ENCODE measurements at places on chromosomes 4 and X.

DNA sequence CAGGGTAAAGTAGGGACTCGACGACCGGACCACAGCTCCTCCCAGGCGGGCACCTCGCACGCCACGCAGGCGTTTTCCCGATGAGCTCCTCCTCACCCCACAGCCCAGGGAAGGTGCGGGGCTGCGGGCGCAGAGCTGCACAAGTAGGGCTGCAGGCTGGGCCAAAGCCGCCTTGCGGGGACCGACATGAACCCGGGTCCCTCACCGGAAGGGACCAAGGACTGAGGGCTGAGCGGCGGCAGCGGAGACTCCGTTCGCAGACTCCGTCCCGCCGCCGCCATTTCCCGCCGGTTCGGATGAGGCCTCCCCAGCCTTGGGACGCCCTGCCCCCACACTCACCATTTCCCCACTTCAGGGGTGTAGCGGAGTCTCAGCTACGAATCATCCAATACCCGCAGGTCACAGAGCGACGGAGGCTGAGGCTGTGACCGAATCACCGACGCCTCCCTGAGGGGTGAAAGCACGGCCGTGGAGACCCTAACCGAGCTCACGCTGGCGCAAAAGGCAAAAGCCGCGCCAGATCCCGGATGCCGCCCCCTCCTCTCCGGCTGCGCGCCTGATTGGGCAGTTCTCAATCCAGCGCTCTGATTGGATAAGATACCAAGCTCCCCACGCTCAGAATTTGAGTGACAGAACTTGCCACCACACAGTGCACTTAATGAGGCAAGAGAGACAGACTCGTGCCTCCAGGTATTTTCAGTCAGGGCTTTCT is at the start of gene ZNF732:
Gene ZNF732, minus strand, starts transcription at position 506 of the 712 bp plus-strand sequence. Its CDS starts 164 bp downstream, at position 342.
- DNase-seq, result no peak

DNA sequence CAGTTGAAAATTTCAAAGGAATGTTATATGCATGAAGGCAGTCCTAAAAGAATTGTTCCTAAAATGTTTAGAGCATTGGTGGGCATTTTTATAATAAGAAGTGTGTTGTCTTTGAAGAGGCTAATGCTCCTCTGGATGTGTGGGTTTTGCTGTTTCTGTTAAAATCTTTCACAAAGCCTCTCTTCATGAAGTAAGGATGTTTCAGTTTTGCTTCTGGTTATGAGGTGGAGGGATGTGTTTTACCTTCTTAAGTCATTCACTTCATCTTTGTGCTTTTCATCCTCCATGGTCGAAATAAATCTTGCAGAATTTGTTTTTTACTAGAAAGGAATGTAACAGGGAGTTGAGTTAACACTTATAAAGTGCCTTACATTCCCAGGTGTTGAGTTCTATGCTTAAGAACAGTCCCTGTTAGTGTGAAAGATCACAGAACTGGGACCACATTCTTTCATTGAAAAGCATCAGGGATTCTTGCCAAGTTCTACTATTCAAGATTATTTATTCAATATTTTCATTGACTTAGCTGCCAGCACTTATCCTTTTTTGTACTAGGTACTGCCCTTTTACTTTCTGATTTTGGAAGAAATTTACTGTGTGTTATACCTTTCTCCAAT is 21.1 kb downstream of the FHIP1A start:
- DNase-seq, result no peak

DNA sequence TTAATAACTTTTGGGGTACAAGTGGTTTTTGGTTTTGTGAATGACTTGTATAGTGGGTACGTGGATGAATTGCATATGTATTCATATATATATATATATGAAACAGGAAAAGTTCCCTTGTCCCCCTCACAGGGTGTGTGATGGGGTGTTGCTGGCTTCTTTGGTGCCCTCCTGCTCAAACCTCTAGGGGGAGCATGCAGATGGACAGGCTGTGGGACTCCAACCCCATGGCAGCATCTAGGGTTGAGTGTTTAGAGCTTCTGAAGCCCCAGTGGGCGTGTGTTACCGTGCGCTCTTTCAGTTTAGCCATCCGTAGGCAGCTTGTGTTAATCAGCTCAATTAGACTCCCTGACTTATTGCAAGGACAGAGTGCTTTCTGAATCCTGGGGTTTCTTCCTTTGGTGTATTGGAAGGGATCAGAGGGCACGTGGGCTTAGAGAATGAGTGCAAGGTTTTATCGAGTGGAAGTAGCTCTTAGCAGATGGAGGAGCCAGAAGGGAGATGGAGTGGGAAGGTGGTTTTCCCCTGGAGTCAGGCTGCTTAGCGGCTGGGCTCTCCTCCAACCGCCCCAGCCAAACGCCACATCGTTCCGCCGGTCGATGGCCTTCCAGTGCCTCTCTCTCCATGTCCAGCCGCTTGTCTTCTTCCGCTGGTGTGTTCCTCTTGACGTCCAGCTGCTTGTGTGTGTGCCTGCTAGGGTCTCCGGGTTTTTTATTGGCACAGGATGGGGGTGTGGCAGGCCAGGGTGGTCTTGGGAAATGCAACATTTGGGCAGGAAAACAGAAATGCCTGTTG is 674.4 kb upstream of the LCORL start:
- DNase-seq, result no peak

DNA sequence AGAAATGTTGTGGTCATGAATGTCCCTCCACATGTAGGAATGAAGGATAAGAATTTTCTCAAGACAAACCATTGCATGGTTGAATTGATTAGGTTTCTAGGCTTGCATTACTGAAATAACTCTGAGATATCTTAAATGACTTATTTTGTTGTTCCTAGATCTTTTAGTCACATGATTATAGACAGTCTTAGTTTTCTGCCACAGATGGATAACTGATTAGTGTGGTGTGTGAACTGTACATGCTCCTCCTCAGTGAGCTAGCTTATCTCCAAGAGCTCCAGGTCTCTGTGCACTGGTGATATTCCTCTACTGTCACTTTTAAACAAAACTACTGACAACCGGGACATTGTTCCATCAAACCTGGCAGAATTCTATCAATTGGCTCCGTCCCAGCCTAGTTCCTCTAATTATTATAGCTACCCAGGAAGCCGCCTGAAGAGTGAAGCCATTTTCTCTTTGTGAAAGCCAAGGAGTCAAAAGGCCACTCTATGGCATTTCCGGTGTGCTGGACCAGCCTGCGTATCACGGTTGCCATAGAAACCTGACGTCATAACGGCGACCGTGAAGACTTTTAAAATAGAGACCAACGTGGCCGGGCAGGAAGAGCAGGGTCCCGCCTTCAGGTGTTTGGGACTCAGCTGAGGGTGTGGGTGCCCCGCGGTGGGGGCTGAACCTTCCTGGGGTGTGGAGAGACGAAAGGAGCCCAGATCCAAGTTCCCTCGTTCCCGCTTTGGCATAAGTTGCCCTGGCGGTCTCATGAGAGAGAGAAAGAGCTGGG is 28.1 kb downstream of the BEX3 start:
- no peak for DNase-seq

DNA sequence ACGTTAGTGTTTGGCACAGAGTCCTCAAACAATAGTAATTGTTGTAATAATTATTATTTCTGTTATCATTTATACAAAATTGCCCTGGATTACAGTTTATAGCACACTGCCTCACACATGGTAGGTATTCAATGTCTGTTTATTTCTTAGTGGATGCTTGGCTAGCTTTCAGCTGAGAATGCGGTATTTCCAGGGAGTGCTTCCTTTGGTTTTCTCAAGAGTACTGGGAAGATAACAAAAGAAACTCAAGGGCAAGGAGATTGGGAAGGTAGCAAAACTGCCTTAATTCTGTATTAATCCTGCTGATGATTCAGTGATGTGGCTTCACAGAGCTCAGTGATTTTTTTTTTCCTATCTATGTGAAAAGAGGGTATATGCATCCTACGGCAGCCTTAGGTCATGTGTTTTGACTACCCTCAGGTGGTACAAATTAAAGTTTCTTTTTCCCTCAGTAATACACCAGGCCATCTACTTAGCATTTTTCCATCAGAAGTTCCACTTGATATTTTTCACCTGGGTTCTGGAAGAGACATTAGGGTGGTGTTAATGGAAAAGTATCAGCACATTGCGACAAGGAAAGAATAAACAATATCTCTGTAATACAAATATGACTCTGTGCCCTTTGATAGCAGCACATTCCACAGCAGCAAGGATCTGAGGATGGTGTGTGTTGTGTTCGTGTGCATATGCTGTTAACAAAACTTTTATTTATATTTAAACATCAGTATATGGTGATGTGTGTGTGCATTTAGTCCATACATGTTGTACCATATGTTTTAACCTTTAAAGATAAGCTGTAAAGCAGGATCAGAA is 124.3 kb upstream of the RASGEF1B start:
- no peak for DNase-seq

- no peak for DNase-seq
These were observed 44.5 kb downstream of the SHROOM4 start for GRCh38 chrX:50769389-50770063.

- no peak for DNase-seq
These were observed 41.3 kb upstream of the PHEX start for GRCh38 chrX:21990832-21991231.

- peak; percentile 44 for DNase-seq
These were observed 63.6 kb downstream of the SPINK2 start for GRCh38 chr4:56757821-56758411.

- DNase-seq, result no peak
These were observed 31.8 kb downstream of the PDGFC start for GRCh38 chr4:156939801-156940200.

- DNase-seq, result no peak
These were observed 92.7 kb downstream of the STIM2 start for GRCh38 chr4:26953366-26953765.

DNA sequence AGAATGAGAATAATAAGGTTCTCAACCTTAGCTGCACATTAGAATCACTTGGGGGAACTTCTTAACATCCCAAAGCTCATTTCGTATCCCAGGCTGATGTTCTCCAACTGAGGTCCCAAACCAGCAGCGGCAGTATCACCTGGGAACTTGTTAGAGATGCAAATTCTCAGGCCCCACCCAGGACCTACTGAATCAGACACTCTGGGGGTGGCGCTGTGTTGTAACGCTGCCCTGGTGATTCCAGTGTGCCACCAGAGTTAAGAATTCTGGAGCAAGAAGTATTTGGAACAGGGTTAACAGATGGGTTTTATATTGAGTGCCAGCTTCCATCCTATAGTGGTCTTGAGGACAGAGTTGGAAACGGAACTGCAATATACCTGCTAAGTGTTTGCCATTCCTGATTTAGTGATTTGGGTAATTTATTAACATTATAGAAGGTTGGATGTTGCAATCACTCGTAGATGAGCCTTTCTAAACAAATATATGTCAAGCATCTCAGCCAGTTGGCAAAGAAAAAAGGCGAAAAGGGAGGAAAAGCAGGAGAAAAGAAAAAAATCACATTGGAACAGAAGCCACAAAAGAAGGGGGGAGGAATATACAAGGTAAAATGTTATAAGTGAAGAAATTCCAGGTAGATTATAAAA is 141.0 kb downstream of the ARX start:
- no peak for DNase-seq

DNA sequence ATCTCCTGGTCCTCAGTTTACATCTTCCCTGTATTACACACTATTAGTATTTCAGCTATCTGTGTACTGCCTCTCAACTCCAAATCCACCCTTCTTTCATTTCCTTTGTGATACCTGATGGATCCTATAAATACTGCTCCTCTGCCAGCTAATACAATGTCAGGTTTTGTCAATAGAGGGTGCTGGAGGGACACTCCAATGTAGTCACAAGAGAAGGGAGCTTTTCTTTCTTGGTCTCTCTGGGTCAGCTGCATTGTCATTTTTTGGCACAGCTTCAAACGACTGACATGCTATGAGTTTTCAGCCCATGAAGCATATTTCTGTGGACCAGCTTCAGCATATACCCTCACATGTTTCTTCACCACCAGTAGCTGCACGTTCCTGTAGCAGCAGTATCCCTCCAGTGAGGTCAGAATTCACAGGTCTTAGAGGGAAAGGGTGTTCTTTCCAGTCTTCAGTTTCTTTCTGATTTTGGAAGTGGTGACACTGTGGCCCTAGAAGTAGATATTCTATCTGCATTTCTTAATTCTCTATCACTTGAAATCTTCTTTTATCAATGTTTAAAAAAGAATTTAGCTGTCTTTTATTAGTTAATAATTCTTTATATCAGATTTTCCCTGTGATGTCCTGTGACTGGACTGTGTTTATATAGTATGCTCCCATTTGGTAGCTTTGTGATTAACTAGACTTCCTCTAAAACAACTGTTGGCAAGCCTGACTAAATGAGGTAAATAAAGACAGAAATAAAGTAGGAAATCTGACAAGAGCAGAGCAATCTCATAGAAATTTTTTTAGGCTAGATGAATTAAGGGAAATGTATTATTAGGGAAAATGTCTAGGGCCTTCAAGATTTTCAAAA is 60.6 kb downstream of the GABRA2 start:
- no peak for DNase-seq

- DNase-seq, result no peak
These were observed 1930.5 kb upstream of the AGA start for GRCh38 chr4:179372746-179373145.

- DNase-seq, result no peak
These were observed 13.2 kb downstream of the CLNK start for GRCh38 chr4:10671366-10671765.

DNA sequence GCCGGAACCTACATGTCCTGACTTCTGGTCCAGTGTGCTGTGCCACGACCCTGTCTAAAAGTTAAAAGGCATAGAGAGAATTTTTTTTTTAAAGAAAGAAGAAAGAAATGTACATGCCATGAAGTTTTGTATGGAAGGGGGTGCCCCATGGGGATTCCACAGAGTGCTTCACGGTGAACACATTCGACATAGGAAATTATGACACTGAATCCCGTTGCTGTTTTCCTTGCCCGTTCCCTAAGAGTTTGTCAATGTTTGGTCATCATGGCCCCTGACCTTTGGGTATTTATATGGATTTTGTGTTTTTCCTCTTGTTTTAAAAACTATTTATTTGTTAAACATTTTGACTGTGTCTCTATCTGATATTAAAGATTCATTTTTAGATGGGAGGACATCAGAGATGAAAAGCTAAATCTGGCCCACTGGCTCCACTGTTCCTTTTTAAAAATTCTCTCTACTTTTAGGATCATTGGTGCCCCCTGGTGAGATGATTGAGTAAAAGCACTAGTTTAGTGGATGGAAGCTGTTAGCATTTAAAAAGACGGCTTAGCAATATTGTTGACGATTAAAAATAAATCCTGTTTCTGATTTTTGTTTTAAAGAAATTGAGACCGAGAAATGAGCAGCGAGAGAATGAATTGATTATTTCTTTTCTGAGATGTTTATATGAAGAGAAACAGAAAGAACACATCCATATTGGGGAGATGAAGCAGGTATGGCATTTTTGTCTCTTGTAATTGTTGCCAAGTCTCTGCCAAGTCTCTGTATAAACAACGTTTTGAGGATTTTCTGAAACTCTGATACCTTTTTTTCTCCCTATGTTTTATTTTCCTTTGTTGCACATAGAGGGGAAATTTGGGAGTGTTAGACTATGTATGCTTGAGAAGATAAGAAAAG is 75.0 kb downstream of the PTTG2 start:
- no peak for DNase-seq

DNA sequence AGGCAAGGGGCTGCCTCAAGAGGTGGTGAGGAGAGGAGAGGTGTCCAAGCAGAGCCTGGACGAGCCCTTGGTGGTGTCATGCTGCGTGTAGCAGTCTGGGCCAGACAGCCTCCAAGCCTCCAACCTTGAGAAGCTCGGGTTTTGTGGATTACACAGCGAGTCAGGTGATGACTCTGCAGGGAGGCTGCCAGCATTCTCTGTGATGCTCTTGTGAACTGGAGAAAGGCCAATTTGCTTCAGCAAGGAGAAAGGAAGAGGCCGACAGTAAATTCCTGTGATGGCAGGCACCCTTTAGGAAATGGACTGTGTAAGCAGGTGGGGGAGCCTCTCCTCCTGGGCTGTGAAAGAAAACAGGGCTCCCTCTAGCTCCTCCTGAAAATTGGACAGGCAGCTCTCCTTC is 36.0 kb upstream of the CD99L2 start:
- no peak for DNase-seq

- no peak for DNase-seq
These were observed 347.7 kb downstream of the HS3ST1 start for GRCh38 chr4:11081006-11081405.
